ENCODE measurements at places on chromosomes 7 and 10.
A peak's percentile ranks its signal among the peaks of the same experiment; 100 is the strongest.

GRCh38 chr10:103648251-103648635 is 154.7 kb downstream of the NEURL1 start:
- DNase-seq: no peak

DNA sequence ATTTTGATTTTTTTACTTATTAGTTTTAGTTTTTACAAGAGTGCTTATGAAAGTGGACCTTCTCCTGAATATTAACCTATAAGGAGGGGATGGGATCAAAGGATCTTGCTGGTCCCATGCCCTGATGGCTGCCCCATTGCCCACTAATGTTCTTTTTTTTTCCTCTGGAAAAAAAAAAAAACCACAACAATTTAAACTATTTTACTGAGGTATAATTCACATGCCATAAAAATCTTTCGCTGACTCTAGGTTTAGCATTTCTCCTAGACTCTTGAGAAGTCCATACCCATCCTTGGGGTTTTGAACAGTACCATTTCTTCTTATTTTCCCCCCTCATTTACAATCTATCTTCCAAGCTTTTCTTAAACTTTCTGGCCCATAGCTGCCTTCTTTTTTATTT is 481.8 kb downstream of the TFEC start:
- peak; percentile 15 for DNase-seq

- no peak for DNase-seq
These were observed 1.7 kb upstream of the MCU start for GRCh38 chr10:72690071-72690755.

GRCh38 chr10:113985297-113985844 is 58.3 kb upstream of the ADRB1 start:
- no peak for DNase-seq

DNA sequence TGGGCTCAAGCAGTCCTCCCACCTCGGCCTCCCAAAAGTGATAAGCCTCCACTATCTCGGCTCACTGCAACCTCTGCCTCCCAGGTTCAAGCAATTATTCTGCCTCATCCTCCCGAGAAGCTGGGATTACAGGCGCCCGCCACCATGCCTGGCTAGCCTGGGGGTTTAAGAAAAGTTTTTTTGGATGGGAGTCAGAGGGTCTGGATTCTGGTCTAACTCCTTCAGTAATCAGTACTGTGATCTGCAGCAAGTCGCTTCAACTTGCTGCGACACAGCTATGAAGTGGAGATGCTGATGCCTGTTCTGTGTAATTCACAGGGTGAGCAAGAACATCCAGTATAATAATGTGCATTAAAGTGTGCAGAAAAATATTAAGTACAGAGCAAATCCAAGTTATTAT is 88.4 kb upstream of the AGBL3 start:
- DNase-seq: no peak

DNA sequence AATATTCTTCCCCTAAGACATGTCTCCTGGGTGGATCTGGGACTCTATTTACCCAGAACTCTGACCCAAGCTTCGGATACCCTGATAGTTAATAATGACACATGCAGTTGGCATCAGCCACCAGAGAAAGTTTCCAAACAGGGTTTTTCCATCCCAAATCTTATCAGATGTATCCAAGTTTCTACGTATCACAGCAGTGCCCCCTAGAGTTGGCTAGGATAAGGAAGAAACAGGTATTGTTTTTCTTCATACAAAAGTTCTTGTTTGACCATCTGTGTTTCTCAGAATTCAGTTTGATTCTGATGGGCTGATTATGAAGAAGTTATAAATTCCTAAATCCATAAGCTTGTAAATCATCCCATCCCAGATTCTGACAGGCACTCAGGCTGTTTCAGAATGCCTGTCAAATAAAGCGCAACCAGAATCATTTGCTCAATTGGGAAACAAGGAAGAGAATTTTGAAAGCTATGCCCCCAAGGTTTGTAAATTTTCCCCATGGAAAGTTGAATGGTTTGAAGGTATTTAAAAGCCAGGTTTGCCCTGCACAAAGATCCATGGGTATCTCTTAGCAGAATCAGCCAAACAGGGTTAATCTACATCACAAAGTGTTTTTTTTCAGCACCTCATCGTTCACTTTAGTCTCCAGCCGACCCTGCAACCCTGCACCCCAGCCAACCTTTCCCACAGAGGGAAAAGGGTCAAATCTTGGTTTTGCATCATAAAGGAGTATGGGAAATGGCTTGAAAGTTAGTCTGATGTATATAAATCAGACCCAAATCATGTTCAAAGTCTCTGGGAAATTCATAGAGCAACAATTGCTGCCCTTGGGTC is 47.4 kb downstream of the NRAP start:
- DNase-seq: no peak

DNA sequence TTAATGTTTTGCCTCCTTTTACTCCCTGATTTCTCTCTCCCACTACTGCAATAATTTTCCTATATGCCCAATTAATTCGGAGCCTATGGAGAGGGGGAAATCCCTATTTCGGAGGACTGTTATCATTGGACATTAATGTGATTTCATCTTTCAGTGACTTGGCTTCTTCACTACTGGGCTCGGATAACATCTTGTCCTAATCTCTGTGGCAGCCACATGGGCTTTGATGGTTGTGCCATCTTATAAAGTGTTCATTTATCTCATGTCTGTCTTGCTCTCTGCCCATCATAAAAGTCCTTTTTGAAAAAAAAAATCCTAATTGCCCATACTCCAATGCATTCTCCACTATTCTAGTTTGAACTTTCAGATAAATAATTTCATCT is 15.5 kb upstream of the FAM3C start:
- no peak for DNase-seq

- no peak for DNase-seq
These were observed 1.8 kb downstream of the PALD1 start for GRCh38 chr10:70480239-70480861.

GRCh38 chr10:26987851-26988250 is 112.4 kb downstream of the ANKRD26 start:
- DNase-seq: peak; percentile 3

DNA sequence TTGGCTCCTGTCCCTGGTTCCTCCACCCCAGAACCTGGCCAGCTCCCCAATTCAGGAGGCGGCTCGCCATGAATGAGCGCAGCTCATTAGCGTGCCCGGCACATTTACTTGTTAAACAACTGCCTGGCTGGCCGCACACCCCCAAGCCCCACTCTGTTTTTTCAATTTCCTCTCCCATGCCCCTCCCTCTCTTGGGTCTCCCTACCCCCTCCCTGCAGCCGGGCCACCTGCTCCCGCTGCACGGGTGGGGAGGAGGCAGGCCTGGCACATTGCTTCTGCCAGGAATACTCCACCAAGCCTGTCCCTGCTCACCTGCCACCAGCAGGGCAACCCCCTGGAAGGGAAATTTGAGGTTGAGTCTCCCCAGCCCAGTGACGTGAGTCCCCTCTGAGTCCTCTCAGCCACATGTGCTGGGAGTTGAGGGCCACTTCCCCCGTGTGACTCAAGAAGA is 2.5 kb upstream of the SLIT1 start:
- no peak for DNase-seq

DNA sequence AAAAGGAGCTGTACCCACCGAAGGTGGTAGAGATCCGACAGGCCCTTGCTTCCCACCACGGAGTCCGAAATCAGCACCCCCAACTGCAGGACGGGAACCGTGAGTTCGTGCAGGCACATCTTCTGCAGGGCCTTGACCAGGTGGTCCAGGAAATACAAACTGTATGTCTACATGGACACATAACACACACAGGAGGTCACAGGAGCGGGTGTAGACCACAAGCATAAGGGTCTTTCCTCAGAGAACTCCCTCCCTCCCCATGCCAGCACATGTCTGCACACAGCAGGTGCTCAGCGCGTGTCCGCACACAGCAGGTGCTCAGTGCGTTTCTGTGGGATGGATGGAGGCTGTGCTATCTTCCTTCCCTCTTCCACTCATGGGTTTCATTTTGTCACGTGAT is 69.7 kb downstream of the CFAP46 start:
- DNase-seq: no peak

GRCh38 chr10:89838044-89838615 is 136.7 kb downstream of the KIF20B start:
- no peak for DNase-seq

DNA sequence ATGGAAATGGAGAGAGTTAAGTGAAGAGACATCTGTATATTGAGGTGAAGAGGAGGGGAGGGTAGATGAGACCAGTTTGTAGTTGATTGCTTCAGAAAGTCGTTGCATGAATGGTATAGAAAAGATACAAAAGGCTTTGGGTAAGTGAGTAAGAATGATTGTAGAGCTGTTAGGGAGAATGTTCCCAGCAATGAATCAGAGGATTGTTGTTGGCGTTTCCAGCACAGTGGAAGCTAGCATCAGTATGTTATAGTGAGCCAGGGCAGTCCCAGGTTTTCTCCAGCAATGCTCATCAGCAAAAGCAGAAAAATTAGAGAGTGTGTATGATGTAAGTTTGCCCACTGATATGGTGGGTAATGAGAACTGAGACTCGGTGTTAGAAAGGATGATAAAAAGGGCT is 15.4 kb upstream of the CDK6 start:
- peak; percentile 54 for DNase-seq

- peak; percentile 23 for DNase-seq
These were observed 175.1 kb downstream of the COBL start for GRCh38 chr7:51141451-51142003.

- DNase-seq: no peak
These were observed 517 bp downstream of the ITGB1 start for GRCh38 chr10:32957341-32958084.

DNA sequence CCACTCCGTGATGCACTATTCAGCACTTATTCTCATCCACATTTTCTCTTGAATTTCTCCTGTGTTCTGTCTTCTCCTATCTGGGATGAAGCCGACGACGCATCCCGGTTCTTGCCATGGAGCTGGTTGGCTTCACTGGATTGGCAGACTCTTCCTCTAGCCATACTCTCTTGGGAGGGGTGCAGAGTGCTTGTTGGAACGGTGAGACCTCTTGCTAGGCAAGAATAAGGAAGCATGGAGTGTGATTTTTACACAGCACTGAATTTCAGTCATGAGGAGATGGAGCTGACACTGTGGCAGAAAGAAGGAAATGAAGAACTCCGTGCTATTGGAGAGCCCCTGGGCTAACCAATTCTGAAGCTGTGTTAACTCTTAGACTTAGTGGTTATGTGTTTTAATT is 28.2 kb upstream of the ZNF32 start:
- DNase-seq: no peak

- no peak for DNase-seq
These were observed 102.5 kb upstream of the APBB1IP start for GRCh38 chr10:26335574-26336093.

- DNase-seq: no peak
These were observed 20.9 kb upstream of the ZNF12 start for GRCh38 chr7:6727663-6728062.

DNA sequence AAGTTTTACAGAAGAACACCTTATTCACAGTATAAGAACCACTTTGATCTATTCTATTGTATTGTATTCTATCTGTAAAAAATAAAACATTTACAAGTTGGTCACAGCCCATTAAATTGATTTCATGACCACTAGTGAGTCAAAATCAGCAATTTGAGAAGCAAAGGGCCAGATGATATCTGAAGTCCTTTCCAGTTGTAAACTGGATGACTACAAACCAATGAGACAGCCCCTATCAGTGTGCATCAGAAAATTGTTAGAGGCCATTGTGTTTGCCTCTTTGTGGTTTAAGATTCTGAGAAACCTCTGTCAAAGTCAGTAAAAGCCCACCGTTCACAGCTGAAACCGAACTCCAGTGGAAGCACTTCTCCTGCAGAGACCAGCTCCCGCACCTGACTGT is 54.8 kb downstream of the TBXAS1 start:
- no peak for DNase-seq

DNA sequence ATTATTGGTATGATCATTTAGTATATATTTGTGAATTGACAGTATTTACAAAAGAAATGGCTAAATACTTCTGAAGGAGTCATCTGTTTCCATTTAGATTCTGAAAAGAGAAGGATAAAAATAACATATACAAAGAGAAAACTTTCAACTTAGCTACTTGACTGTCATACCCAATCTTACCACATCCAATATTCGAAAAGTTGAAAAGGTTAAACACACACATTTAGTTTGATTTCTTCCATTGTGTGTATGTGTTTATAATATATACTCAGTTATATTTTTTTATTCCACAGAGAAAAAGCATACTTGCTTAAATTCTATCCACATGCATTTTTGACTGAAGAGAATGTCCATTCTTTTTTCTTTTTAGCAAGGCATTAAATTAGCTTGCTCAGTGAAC is 470.7 kb downstream of the TFEC start:
- DNase-seq: no peak

DNA sequence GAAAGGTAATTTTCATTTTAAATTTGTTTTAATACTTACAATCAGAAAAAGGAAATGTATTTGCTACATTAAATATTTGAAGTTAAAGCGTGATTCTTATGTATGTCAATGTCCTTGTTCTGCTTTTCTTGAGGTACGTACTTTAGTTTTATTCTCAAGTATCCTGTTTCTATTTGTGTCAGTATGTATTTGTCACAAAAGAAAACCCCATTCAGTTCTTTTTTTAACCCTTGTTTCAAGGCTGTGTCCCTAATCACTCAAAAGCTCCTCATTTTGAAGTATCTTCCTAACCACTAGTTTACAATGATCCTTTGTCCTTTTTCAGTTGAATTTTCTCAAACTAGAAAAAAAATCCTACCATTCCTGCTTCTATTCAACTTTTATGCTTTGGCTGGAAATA is 25.2 kb downstream of the NHLRC2 start:
- no peak for DNase-seq

Measured in amniotic epithelial cell (primary cell).